T-helper 1 cell (primary cell): ENCODE measurements at places on chromosomes 3 and 15.

DNA sequence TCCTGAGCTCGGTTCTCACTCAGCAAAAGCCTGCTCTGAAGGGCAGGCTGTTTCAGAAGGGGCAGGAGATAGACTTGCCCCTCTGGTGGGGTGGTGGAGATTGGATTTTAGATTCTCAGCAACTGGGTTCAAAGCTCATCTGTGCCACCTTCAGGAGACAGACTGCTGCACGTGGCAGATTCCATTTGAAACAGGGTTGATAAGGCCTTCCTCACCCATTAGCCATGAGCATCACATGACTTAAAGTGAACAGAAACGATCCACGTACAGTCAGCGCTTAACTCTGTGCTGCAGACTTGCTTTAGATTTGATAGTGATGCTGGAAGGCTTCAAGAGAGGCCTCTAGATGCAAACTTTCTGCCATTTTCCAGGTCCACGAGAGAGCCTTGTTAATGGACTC, 35.0 kb upstream of the MGLL start:
- DNase-seq, result no peak

- no peak for DNase-seq
Observed at GRCh38 chr3:161540594-161540993, 44.0 kb downstream of the OTOL1 start.

- no peak for DNase-seq
Observed at GRCh38 chr3:78604341-78604740, 1163.5 kb downstream of the ROBO1 start.

DNA sequence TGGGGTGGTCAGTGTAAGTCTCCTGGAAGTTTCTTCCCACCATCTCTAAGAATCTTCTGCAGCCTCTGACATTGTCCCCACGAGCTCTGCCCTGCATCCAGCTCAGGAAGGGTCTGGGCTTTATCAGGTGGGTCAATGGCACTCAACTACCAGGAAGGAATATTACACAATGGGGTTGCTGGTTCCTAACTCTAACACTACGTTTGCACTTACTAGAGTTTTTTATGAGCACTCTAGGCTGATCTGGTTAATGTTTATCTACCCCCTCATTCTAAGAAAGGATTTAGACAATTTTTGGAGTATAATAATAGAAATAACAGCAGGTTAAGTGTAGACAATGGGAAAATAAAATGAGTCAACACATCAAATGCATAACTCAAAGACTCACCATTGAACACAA, 411.1 kb upstream of the RGMA start:
- no peak for DNase-seq
